GM04503 (cell line): ENCODE measurements at places on chromosomes 6 and 20.

GRCh38 chr20:46172455-46172854, 54.3 kb downstream of the CD40 start:
- no peak for DNase-seq

DNA sequence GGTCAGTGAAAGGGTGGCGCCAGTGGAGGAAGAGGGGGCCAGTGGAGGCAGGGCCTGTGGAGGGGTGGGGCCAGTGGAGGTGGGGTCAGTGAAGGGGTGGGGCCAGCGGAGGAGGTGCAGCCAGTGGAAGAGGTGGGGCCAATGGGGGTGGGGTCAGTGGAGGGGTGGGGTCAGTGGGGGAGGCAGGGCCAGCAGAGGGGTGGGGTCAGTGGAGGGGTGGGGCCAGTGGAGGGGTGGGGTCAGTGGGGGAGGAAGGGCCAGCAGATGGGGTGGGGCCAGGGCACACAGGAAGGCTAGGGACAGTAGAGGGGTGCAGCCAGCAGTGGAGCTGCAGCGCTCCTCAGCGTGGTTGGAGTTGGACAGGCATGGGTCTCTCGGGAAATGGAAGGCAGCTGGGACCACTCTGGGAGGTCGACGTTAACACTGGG, 18.7 kb downstream of the ADRM1 start:
- no peak for DNase-seq

GRCh38 chr20:48826883-48827771, 672 bp downstream of the PREX1 start:
- no peak for DNase-seq

- no peak for DNase-seq
Measured at GRCh38 chr20:61733216-61733615, 332.5 kb downstream of the TAF4 start.

DNA sequence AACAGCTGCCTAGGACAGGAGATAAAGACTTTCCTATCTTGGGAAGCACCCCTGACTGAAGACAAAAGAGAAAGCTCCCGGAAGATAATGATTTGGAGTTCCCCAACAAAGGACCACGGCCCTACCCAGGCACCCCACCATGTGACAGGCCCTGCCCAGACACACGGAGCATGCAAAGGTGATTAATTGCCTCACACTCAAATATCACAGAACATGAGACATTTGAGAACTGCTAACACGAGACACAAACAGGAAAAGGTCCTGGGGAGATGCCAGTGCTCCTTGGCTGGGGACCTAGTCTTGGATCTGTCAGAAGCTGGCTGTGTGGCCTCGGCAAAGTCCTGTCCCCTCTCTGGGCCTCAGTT, 82.5 kb upstream of the PTPN1 start:
- no peak for DNase-seq

DNA sequence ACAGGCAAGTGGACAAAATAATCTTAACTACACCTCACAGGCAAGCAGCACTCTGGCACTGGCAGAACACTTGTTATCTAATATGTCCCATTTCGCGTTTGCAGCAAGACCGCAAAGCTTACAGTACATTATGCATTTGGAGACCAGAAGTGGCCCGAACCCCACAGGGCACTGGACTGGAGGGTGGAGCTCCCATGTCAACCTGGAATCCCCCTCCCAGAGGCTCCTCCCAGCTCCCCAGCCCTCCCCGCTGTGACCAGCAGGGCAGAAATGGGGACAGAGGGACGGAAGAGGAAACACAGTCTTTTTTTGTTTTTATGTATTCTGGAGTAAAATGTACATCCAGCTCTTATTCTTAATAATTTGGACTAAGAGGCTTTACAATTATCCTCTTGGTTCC, 263.7 kb downstream of the SMOC2 start:
- no peak for DNase-seq
